ENCODE measurements at places on chromosomes 5 and 9.
A peak's percentile ranks its signal among the peaks of the same experiment; 100 is the strongest.

DNA sequence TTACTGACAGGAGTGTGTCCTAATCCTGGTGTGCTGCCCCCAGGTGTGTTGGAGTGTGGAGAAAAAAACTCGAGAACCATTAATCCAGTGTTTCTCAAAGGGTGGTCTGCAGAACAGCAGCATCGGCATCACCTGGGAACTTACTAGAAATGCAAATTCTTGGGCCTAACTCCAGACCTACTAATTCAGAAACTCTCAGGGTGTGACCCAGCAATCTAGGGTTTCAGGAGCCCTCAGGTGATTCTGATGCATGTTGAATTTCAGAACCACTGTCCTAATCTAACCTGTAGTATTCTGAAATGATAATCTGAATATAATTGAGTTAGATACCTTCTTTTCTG is 30.0 kb upstream of the IL6ST start:
- DNase-seq, result no peak

DNA sequence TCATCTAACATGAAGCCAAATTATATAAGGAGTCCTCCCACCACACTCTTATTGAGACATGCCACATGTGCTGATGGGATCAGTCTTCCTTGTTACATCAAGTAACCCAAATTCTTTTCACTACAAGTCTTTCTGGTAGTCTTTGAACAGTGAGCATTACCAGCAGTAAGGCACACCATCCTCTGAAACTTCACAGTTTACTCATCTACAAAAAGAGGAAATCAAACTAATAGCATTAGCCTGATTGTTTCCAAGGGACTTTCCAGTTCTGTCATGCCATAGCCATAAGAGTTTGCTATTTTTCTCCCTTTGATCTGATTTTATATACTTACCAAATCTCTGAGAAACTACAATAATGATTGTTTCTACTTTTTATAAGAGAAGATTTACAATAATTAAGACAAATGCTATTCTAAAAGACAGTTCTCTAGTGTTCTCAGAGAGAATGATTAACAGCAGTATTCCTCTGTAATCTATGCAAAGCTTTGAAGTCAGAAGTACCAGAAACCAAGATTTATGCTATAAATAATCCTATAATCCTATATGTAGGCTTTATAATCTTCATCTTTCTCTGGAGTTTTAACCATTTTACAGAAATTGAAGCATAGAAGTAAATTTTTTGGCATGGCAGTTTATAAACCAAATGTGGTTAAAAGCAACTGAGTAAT is 166.2 kb upstream of the ACO1 start:
- no peak for DNase-seq

DNA sequence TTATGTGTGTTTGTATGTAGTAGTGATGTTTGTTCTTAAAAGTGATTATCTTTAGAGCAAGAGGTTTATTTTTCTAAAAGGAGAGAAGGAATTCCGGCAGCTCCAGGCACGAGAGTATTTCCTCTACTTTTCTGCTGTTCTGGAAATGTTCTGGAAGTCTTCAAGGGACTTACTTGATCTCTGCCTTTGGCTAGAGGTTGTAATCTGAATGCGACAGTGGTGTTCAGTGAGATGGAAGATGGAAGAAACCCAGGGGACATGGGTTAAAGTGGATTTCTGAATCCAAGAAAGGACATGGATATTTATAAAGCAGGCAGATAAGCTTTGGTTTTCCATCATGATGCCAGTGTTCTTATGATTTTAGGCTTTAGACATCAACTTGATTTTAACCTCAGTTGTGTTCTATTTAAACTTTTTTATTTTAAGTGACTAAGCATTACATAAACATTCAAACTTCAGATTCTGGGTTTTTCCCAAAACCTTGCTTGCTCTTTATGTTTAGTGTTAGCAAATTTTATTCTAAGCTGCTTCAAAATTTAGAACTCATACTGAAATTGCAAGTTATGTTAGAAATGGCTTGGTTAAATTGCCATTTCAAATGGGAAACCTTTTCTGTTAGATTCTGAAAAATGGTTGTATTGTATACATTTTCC is 3.6 kb downstream of the GPR21 start:
- DNase-seq, result no peak

DNA sequence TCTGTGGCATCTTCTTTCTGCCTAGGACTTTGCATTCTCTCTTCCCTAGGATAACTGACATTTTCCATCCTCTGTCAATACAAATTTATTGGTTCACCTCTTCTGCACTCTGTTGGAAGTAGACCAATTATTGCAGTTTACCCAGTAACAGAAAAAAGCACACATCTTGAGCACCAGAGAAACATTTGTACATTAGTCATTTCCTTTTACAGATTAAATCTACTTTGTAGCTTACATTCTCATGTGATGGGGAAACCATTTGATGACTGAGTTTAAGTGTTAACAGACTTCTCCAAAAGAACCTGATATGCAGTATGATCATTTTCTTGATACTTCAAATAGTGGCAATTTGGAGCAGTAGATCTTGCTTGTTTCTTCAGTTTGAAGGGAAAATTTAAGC is 1098.8 kb downstream of the DTWD2 start:
- no peak for DNase-seq

DNA sequence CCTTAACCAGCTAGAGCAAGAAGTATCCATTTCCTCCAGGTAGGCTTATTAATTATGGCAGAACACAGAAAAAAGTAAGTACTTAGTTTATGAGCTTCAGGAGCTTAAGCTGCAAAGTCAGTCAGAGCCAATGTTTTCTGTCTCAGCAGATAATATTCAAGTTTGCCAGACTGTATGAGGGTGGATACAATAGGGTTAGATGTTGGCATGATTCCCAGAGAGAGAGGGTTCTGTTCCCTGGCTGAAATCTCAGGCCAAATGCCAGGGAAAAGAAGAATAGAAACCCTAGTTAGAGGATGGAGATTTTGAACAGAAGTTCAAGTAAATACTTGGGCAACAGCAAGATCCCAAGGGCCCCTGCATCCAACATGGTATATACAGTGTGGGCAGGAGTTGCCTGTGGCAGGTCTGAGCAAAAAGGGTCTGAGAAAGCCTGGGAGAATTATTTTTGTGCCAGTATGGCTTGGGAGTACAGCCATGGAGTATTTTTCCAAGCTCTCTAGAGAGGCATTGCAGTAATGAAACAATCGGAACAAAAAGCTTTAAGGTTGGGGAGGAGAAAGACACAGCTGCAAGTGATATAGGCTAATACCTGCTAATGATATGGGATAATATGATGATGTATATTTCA is 31.0 kb upstream of the ISOC1 start:
- DNase-seq, result no peak

GRCh38 chr9:114914139-114914538 is 16.3 kb downstream of the TNFSF8 start:
- DNase-seq, result no peak

DNA sequence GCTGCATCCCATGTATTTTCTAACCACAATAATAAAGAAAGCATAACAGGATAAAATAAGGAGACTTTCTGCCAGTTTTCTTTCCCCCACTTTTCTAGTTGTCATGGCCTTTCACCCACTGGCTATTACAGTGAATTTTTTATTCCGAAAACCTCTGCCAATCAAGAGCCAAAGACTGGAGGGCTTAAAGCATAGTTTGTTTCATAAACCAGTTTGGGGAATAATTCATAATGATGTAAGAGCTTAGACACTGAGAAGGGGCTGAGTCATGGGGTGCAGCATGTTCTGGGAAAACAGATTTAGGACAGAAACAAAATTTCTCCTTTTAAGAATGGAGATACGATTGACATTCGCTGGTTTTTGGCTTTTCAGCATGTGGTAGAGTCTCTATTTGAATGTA is 4.4 kb upstream of the GLIPR2 start:
- DNase-seq, result no peak

DNA sequence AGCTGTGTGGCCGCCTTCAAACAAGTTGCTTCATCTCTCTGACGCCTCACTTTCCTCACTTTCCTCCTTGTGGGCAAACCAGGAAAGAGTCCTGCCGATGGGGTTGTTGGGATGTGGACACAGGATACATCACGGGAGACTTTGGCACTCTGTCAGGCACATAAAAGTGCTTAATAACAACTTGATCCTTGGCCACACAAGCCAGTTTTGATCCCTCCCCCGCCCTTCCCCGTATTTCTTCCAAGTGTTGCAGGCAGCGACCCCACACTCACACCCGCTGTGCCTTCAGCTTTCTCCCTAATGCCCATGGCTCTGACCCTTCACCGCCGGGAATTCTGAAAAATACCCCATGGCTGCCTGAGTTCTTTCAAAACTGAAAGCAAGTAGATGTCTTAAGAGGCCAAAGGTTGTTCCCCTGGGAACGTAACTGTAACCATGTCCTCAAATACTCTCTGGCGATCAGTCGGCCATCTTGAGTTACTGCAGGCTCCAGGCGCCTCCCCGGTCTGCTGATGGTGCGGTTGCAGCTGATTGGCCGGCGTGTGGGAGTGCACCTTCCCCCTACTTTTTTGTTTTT is 59.8 kb downstream of the ARHGEF37 start:
- DNase-seq, result no peak

- DNase-seq, result no peak
Measured at GRCh38 chr5:58115811-58116210, 344.1 kb downstream of the PLK2 start.

- DNase-seq, result no peak
Measured at GRCh38 chr9:37486616-37487548, 1.1 kb downstream of the POLR1E start.

DNA sequence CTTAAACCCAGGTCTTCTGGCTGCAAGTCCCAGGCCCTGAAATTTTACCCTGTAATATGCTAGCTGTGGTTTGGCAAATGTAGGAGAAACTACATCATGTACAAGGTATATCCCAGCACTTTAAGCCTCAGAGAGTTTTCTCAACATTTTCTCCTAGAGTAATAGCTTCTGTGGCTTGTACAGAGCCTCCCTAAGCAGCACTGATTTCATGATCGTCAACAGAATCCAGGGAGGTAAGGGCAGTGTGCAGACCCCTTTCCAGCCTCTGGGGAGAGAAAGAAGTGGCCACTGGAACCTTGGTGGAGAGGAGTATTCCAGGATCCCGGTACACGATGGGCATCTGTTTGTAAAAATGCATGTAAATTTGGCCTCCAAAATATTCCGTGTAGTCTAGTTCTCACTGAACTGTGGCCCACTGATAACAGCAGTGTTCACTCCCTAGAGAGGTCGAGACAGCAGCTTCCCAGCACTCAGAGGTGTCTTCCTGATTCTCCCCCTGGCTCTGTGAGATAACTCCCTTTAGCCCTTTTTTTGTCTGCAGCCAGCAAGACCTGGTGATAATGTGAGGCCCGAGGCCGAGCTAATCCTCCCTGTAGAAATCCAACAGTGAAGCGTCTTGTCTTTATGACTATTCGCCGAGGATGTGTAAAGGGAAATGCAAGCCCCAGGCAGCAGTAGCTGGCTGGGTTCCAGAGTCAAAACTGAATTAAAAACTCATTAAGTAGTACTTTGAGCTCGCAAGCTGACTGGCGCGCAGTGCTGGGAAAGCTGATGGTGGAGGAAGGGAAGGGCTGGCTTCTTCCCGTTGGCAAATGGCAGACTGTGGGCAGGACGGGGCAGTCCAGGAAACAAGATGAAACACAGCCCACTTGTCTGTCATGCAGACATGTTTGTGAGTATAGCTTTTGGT is 59.0 kb downstream of the MAP1B start:
- peak; percentile 48 for DNase-seq

- DNase-seq, result no peak
Measured at GRCh38 chr9:97935276-97935675, 2.7 kb downstream of the HEMGN start.

GRCh38 chr5:172082180-172082579 is 75.7 kb upstream of the FBXW11 start:
- DNase-seq, result no peak

Data from NT2/D1 (cell line).